ENCODE measurements at places on chromosomes 6 and 20.

DNA sequence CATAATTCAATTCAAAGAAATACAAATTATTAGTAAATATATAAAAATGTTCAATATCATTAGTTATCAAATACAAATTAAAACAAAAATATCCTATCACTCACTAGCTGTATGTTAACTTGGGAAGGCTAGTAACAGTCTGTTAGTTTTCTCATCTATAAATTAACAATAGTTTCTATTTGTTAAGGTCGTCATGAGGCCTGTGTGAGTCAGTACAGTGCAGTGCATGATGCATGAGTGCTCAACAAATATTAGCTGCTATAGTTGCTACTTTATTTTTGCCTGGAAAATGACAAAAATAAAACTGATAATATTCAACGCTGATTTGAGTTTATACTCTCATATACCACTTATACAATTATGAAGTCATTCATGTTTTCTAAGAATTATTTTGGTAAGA lies 401.6 kb upstream of the RUNX2 start:
- DNase-seq: no peak

DNA sequence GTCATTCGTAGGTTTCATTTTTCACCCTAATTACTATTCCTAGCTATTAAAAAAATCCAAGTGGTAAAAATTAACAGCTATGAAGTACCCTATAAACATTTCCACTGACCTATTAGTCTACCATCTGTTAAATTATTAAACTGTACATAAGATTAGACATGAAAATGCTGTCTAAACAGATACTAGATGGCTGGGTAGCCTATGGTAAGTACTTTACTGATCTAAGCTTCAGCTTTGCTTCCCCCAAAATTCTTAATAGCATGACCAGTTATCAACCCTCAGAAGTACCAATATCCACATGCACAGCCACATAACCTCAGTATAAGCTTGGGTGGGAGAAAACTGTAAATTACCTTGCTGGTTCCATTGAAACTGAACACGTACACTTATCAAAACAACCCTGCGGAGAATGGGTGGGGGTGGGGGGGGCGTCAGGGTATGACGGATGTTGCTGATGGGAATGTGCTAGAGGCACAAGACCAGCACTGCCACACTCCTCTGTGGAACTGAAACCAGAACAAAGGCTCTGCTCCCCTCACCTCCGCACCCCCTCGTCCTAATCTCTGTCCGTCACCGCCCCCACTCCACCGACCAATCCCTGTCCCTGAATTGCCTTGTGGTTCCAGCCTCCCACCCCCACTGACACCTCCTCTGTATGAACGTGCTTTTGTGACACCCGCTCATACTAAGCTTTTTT lies 45.3 kb downstream of the B4GALT5 start:
- DNase-seq: peak; percentile 50

DNA sequence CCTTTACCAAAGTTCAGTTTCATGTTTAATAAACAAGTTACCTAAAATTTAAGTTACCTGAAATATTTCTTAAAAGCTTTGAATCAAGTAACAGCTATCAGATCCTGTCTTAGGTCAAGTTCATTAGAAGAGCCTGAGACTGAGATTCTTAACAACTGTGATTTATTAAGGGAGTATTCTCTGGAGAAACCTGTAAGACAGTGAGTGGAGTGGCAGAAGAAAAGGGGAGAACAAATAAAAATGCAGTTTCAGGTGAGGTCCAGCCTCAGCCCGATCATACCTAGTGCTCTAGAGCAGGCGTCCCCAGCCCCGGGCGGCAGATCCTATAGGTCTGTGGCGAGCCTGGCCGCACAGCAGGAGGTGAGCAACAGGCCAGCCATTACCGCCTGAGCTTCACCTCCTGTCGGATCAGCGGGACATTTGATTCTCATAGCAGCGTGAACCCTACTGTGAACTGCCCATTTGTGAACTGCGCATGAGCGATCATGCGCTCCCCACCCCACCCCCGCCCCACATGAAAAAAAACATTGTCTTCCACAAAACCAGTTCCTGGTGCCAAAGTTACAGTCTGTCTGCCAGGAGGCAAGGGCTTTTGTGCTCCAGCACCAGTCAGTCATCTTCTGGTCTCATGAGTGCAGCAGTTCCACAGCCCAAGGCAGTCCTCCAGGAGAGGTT lies 59.2 kb upstream of the ADGRB3 start:
- no peak for DNase-seq

DNA sequence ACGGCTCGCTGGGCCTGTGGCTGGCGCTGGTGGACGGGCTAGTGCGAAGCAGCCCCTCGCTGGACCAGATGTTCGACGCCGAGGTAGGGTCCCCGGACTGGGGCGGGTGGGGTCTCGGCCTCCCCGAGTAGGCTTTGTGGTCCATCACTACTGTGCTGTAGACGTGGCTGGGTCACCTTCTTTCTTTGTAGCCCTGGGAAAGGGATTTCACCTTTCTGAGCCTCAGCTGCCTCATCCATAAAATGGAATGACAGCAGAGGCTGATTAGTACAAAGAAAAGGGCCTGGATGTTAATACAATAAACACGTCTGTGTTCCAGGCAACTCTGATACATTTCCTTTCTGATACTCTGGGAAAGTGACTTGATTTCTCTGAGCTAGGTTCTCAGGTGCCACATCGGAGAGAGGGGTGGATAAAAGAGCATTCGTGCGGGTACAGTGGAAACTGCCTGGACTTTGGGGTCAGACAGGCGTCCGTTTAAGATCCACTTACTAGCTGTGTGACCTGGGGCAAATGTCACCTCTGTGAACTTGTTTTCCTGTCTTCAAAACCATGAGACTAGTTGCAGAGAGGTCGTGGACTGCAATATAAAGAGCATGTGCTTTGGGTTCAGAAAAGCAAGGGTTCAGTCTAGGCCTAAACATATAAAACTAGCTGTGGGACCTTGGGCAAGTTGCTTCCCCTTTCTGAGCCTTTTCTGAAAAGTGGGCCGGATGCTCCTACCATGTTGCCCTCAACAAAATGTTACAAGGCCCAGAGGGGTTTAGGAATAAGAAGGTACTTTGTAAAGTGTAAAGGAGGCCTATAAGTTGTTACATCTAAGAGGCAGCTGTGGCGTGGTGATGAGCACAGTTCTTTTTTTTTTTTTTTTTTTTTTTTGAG lies 896 bp downstream of the SYS1 start:
- DNase-seq: no peak

GRCh38 chr20:49986049-49986448 lies 3.3 kb downstream of the SNAI1 start:
- no peak for DNase-seq

- no peak for DNase-seq
These were observed 42.5 kb downstream of the SPDEF start for GRCh38 chr6:34513646-34514045.
